NCI-H2081 treated with DMSO at 0.1 percent for 48 hours (cell line): ENCODE measurements at places on chromosomes 4 and X.

GRCh38 chr4:187632260-187632995 lies 363.1 kb upstream of the ZFP42 start:
- DNase-seq: no peak

DNA sequence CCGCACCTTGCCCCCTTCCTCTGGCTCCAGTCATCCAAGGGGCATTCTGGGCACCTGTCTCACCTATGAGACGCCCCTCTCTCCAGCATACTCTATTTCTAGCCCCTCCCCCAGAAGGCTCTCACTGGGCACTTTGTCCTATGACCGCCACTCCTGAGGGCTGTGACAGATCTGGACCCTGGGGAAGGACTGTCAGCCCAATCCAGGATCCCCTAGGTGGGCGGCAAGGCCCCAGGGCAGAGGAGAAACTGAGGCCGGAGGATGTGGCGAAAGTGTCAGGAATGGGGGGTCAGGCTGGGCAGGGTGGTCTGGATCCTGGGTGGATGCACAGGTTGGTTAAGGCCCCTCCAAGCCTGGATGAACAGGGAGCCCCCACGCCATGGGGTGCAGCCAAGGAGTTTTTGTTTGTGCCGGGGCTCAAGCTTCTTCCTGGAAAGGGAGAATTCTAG lies 16.2 kb upstream of the NAT8L start:
- no peak for DNase-seq

- no peak for DNase-seq
These were observed 55.3 kb downstream of the FHDC1 start for GRCh38 chr4:152991398-152991797.

GRCh38 chr4:37740546-37740945 lies 54.4 kb upstream of the RELL1 start:
- no peak for DNase-seq

GRCh38 chrX:38803588-38804431 lies 2.6 kb downstream of the MID1IP1 start:
- DNase-seq: peak; percentile 56

DNA sequence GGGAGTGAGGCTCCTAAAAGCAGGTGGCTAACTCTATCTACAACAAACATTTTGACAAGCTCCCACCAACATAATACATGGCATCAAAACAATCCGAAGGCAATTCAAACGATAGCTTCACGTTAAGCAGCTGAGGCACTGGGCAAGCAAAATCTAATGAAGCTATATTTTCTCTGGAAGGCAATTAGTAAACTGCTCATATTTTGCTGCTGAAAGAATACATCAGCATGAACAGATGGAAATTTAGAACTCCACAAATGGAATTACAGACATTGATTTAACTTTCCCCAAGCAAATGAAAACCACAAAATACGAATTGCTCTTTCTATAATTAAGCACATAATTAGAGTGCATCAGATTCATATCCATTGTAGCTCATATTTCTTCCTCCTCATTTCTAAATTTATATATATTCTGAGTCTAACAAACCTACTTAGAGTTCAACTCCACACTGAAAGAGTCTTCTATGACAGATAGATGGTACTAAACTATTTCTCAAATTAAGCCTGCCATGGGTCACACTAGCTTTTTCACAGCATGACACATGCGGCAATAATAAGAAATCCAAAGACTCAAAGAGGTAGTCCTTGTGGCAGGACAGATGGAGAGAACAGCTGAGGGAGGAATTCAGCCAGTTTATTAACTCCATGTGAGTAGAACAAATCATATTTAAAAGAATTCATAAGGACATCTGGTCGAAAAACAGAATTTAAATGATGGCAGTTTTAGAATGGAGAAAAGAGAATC lies 305.4 kb downstream of the MAPK10 start:
- no peak for DNase-seq

DNA sequence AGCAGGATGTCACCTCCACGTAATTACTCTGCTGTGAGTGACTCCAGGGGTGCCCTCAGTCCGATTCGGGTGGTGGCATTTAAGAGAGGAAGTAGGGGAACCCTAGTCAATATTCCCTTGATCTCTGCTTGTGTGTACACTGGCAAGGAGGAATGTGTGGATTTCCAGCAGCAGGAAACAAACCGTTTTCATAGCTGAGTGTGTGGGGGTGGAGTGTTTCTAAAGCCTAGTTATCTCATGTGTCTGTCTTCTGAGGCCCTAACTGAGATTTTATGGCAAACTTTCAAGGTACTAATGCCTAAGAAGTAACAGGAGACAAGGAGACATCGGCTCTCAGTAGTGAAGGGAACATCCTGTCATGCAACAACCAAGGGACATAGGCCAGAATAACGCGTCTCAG lies 6.6 kb upstream of the CLDN24 start:
- DNase-seq: no peak

GRCh38 chr4:38781854-38782261 lies 932 bp downstream of the TLR10 start:
- no peak for DNase-seq

- no peak for DNase-seq
These were observed 52.4 kb upstream of the PRDM8 start for GRCh38 chr4:80144676-80145470.

DNA sequence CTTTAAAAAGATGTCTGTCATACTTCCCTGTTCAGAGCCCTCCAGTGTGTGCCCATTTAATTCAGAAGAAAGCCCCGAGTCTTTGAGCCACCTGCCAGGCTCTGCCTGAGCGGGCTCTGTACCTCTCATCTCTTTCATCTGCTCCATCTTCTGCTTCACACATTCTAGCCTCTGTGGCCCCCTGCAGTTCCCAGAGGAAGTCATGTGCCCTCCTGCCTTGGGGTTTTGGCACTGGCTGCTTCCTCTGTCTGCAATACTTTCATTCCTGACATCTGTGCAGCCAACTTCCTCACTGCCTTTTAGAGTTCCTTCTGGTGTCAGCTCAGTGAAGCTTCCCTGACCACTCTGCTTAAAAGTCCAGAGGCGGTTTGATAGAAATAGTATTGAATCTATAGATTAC lies 6.2 kb upstream of the STK32B start:
- DNase-seq: no peak

DNA sequence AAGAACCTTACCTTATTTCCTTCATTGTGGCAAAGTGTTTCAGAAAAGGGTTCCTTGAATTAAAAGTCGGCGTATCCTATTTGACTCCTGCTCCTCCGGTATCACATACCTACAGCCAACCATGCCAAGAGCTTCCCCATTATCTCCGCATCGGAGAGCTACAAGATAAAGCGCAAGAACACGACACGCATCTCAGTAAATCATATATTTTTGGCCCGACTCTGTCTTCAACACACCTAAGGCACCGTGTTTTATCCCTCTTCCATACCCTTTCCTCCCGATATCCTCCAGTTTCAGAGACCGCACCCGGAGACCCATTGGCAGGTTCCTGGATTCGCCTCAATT lies 497 bp upstream of the THAP9 start:
- DNase-seq: no peak

DNA sequence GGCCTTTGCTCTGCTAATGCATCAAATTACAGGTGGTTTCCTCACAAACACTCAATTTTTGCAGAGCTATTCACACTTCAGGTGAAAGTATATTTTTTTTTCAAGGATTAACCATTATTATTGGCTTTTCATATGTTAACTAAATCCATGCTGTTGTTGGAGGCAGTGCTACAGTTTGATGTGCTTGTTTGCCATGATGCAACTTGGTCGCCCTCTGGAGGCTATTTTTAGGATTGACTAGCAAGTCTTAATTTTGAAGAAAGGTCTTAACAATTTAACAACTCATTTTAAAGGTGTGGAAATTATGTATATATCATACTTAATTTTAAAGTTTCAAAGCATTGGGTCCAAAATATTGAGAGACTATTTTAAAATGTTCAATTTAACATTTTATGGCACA lies 168.8 kb upstream of the FAM47A start:
- no peak for DNase-seq

DNA sequence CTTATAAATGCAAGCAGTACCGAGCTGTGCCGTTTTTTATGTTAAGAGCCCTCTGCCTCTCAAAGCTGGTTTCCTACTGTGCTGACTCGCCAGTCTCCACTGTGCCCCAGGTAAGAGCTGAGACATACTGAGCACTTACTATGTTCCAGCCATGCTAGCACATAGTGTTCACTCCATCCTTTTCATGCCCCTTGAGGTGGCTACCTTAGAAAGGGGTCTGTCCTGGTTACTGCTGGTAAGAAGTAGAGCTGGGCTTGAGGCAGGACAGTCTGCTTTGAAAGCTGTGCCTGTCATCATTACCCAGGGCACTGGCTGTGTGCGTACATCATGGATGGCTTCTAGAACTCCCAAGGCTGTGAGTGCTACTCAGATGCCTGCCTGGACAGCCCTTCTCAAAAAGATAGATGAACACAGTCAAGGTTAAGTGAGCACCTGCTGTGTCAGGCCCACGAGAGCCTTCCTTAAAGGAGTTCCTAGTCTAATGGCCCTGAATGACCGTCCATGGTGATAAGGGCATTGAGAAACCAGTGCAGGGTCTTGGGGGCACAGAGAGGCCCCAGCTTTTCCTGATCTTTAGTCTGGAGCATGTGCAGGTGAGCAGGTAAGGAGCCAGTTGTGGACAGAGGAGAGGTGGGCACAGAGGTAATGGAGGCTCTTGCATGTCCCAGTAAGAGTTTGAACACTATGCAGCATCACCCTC lies 1.6 kb downstream of the STK32B start:
- no peak for DNase-seq

GRCh38 chr4:26145212-26145611 lies 175.6 kb upstream of the RBPJ start:
- DNase-seq: no peak

DNA sequence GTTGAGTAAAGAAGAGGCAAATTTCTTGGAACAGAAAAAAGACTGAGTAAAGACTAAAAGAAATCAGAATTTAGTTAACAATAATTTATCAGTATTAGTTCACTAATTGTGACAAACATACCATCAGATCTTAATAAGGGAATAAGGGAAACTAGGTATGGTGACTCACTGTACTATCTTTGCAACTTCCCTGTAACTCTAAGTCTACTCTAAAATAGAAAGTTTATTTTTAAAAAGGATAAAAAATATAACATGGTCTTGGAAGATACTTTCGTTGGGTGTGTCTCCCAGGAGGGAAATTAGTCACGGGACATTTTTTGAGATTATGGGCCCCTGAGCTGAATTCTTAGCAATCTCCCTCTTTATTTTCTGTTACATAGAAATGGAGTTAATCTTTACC lies 97.3 kb downstream of the EMCN start:
- DNase-seq: no peak

GRCh38 chr4:186752325-186752724 lies 28.7 kb upstream of the FAT1 start:
- DNase-seq: no peak

- DNase-seq: no peak
These were observed 23.5 kb upstream of the NFKB1 start for GRCh38 chr4:102477657-102478056.

DNA sequence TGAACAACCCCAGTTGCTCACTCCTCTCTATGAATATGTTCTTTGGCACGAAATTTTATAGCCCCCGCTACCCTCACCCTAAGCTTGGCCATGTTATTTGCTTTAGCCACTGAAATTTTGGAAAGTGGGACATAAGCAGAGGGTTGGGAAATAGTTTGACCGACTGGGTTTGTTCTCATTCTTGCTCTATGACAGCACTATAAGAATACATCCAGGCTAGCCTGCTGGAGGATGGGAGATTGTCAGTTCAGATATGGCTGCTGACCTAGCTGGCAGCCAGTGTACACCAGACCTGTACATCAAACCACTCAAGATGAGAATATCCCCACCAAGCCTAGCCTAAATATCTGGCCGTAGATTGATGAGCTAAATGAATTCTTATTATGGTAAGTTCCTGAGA lies 298.1 kb downstream of the PDGFC start:
- no peak for DNase-seq

GRCh38 chr4:74369855-74370254 lies 4.9 kb downstream of the EREG start:
- DNase-seq: no peak

- no peak for DNase-seq
These were observed 1.2 kb downstream of the SLC25A31 start for GRCh38 chr4:127731406-127731805.

GRCh38 chr4:154807042-154807630 lies 26.1 kb downstream of the RBM46 start:
- DNase-seq: no peak

GRCh38 chr4:90211174-90211573 lies 84.0 kb downstream of the CCSER1 start:
- no peak for DNase-seq

DNA sequence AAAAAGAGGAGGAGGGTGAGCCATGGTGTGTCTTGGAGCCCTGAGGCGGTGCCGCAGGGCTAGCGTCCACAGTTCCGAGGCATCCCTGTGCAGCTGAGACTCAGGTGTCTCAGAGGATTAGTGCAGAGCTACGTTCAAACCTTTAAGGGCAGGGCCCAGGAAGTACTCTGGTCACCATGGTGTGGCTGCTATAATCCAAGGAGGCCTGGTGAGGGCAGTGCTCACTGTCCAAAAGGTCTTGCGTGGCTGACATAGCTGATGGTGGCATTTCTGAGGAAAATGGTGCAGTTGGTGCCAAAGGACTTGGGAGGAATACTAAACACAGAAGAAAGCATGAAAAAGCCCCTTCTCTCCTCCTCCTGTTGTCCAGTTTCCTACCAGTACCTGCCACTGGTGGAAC lies 146.9 kb downstream of the DCHS2 start:
- no peak for DNase-seq

- DNase-seq: peak; percentile 33
These were observed 357.8 kb downstream of the MID1IP1 start for GRCh38 chrX:39158801-39159657.

- DNase-seq: no peak
These were observed 322.0 kb downstream of the NR3C2 start for GRCh38 chr4:148120216-148120615.

DNA sequence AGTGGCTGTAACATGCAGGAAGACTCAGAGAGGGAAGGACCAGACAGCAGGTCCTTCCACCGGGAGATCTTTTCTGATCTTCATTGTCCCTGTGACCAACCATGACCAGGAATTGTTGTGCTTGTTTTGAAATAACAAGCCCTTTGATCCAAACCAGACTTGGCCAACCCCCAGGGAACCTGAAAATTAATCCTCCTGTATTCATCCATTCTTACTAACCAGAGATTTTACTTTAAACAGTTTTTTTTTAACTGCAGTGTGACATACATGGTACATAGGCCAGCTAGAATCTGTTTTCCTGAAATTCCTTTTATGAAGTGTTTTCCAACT lies 4.0 kb downstream of the WFS1 start:
- no peak for DNase-seq

DNA sequence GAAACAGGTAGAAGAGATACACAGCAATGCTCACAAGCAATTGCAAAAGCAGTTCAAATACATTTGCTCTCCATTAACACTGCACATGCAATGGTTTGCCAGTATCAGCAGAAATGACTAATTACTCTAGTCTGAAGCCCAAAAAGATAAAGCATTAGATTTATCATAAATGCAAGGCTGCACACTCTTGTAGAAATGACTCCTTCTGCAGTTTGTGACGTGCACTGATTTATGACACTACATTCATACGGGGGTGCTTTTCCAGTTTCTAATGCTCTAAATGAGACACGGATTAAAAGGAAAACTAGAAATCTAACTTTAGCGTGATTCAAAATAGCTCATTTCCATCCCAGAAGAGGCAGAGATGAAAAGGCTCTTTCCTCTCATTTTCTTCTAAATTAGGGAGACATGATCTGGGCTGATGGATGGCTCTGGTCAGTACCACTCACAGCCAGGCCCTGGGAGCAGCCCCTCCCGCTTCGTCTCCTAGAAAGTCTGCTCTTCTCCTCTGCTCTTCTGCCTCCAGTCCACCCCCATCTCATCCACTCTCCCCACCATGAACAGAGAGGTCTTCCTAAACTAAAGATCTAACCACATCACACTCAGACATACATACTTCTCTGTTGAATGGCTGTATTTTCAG lies 33.2 kb downstream of the PPP2R2C start:
- no peak for DNase-seq
